ENCODE measurements at places on chromosomes 7 and 10.

DNA sequence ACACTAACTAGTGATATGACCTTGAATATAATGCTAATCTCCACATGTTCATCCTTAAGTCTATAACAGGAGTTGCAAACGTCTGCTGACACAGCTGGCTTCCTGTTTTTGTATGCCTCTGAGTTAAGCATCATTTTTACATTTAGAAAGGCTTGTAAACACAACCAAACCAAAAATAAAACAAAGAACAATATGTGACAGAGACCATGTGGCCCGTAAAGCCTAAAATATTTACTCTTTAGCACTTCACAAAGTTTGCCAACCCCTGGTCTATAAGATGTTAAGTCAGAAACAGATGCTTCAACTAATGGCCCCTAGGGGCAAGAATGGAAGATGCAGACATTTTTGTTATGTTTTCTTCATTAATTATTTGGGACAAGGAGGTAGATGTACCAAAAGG is 109.3 kb downstream of the CPEB3 start:
- DNase-seq: peak; percentile 29

GRCh38 chr10:9634466-9634865 is 1383.2 kb upstream of the CELF2 start:
- no peak for DNase-seq

GRCh38 chr7:158976468-158976848 is 120.1 kb downstream of the DYNC2I1 start:
- no peak for DNase-seq

GRCh38 chr10:36542493-36542892 is 582.9 kb upstream of the ANKRD30A start:
- DNase-seq: no peak

DNA sequence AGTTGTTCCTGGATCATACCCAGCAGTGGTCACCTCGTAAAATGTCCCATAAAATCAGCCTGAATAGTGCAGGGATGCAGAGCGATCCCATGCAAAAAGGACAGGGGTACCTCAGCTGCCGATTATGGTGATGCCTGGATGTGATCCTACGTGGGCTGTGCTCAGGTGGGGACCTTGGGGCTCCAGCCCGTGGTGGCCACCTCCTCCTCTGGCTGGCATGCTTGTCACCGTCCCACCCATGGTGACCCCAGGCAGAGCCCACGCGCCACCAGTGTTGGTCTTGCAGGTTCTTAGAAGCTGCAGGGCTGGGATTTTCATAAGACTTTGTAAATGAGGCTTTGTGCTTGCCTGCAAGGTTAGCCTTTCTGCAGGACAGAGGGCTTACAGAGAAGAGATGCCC is 97.2 kb downstream of the GLRX3 start:
- DNase-seq: no peak

Data from NCI-H82 (cell line).